Activated naive CD4-positive, alpha-beta T cell treated with Interleukin-2 at 50 U/mL for 16 hours (primary cell): ENCODE measurements at places on chromosomes 4 and X.

GRCh38 chrX:32483534-32484136 lies 727.7 kb downstream of the DMD start:
- DNase-seq: no peak

- DNase-seq: no peak
These were observed at the start of gene TKTL2 for GRCh38 chr4:163473576-163473975. TSS of gene TKTL2 (minus strand) at chr4:163473754. CDS start at chr4:163473734, 20 bp downstream.

GRCh38 chr4:7654550-7655445 lies 220.1 kb upstream of the PSAPL1 start:
- no peak for DNase-seq

DNA sequence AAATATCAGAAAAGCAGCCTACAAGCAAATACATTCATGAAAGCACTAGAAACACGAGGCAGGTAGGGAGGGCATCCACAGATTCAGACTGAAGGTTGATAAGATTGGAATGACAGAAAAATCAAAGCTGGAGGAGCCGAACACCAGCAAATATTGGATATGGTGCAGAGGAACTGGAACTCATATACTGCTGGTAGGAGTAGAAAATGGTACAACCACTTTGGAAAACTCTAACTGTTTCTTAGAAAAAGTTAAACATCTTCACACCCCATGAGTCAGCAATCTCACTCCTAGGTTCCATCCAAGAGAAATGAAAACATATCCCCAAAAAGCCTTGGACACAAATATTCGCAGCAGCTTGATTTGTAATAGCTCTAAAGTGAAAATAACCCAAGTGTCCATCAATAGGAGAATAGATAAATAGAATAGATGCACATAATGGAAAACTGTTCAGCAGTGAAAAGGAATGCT lies 27.1 kb downstream of the CD99L2 start:
- DNase-seq: no peak

GRCh38 chr4:118141240-118141639 lies 107.0 kb downstream of the NDST3 start:
- DNase-seq: no peak

- DNase-seq: no peak
These were observed 15.9 kb upstream of the UBE2D3 start for GRCh38 chr4:102843273-102843672.

- DNase-seq: no peak
These were observed 452.9 kb upstream of the AGA start for GRCh38 chr4:177895136-177895535.

DNA sequence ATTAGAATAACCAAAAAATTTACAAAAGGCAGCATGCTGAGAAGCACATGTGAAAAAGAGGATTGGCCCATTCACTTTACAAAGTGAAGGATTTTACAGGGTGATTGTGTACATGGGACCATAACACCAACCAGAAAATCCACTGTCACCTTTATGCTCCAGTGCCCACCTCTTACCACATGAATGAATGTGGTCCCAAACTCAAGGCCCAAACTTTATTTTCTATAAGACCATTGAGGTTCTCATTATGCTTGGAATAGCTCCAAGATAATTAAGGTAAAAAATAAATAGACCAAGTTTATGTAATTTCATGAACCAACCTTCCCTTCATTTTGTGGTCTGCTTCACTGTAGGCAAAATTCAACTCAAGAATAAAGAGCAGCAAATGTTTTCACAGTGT lies 24.3 kb upstream of the MYOZ2 start:
- no peak for DNase-seq

DNA sequence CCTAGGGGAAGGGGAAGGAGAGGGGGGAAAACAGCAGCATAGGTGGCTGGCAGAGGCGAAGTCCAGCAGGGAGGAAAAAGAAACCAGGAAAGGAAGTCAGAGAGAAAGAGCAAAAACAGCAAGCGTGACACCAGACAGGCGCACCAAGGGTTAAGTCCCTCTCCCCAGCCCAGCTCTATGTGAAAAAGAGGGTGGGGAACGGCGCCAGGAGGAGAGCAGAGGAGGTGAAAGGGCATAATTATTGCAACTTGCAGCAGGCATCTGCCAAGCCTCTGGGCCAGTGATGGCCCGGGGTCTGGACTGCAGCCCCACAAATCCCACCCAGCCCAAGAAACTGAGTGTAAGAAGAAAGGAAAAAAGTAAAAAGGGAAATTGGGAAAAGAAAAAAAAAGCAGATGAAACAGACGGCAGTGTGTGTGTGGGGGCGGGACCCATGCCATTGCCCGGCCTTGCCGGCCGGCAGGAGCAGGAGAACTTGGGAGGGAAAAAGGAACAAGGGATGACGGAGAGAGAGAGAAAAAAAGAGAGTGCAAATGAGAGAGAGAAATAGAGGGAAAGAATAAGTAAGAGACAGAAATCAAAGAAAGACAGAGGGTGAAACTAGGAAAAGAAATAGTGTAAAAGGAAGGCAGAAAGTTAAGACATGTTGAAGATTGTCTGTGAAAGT lies 14.1 kb upstream of the RHOXF2 start:
- no peak for DNase-seq

GRCh38 chr4:158527516-158527915 lies 5.8 kb downstream of the RXFP1 start:
- DNase-seq: no peak

DNA sequence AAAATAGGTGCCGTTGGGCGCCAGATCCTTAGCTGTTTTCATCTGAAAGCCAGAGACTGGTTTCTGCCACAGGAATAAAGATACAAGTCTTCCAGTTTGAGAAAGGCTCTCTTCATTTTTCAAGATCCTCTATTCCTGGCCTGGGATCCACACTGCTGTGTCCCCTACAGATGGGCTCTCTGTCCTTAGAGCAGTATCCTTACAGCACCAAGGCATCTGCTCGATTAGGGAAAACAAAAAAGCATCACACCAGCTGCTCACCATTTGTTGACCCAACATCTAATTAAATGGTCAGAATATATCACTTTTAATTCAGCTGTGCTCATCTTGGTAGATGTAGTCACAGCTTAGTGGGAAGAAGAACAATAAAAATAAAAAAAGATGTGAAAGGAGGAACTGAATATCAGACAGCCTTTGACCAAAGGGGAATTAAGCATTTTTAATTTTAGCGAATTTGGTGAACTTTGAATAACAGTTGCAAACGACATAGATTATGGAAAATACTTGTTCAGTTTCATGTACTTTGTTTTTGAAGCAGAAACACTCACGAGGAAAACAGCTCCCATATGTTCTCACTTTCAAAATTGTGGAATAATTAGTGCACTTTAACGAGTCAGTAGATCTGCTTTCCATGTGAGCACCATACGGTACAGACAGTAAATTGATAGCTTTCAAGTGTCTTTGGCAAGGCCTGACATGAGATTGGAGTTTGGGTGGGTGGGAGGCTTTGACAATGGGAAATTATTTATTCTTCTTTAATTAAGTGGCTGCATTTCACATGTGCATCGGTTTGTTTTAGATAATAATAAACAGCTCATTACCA lies 148.4 kb upstream of the CLNK start:
- no peak for DNase-seq

DNA sequence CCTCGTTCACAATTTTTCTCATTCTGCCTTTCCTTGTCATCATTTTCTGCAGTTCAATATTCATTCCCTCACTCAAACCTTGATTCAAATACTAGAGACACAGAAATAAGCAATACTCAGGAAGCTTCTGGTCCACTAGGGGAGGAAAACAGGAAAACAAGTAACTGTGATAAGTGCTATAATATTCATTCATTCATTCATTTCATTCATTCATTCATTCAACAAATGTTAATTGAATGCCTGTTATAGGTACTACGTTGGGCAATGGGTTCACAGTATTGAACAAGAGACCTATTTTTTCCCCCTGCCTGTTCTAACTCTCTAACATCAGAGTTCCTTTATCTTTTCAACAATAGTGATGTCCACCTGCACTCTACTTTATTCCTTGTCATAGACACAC lies 104.0 kb downstream of the HDAC8 start:
- DNase-seq: no peak

DNA sequence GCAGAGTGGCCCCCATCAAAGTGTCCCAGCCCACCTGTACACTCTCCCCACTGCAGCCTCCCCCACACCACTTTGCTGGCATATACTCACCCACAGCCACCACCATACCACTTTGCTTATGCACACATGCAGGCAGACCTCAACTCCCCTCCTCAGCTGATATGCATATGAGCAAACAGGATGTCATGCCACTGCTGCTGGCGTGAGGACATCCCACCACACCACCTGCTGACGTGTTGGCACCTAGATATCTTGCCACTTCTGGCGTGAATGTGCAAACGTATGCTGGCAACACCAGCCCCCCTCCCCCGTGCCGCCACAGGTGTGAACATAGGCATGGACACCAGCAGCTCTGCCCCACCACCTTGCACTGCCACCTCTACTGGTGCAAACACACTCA lies 22.4 kb upstream of the MAGEA8 start:
- DNase-seq: no peak

GRCh38 chr4:185101354-185101890 lies 41.6 kb upstream of the SLC25A4 start:
- no peak for DNase-seq

DNA sequence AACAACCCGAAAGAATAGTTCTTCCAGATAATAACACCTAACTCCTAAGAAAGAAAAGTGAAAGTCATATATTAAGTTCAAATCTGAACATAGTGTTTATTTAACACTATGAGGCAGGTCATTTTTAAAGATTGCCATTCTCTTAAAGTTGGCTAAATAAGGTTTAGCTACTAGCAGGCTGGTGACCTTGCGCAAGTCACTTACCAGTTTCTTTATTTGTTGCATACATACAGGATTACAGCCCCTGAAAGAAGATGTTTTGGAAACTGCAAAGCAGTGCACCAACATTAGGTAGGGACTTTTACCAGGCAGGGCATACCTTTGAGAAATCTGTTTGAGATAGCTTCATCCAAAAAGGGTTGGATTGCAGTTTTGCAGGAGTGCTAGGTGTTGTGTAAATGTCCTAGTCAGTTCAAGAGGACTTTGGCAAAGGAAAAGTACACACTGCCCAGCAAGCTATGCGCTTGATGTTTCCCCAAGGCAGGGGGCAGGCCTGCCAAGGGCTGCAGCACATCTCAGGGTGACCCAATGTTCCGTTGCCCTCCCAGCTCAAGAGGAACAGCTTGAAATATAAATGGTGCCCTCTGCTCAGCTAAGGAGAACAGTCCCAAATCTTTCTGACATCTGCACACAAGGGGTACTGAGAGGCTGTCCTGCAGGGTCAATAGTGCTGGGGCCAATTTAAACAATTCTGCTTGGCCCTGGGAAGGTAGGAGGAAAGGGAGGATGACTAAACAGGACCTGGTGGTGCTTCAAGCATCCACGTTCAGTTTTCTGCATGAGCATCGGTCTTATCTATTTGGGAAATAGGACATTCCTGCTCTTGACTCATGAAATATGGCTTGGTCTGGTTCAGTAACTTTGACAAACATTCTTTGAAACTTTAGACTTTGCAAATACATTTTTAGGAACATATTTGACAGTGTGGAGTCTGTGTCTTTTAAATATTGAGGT lies 130.8 kb downstream of the COL4A6 start:
- no peak for DNase-seq

DNA sequence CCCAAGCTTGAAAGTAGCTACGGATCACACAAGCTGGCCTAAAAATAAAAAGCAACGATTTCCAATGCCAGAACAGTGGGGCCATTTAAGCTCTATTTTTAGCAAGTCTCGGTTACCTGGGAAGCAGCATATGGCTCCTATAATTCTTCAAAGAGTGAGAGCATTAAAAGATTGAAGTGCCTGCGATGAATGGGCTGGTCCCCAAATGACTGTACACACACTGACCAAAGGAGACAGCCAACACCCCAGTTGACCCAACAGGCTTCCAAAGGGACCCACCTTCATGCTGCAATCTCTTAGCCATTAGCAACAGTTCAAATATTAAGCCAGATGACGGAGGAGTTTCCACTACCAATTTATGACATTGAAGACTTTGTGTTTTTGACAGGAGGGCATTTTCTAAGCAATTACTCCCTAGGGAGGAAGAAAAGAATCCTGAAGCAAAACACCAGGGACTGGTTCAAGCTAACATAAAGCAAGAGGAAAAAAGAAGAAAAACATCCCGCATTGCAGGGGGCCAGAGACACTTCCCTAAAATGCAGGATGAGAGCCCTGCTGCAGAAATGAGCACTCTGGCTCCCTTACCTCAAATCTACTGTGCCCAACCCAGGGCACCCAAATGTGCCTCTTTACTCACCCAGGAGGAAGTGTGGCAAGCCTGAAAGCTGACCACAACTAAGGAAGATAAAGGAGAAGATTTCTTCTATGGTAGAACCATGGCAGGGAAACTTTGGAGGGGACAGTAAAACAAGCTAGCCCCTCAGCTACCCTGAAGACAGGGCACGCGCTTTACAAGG lies 21.6 kb downstream of the SH3KBP1 start:
- DNase-seq: no peak

GRCh38 chr4:141307241-141307689 lies 86.6 kb downstream of the ZNF330 start:
- DNase-seq: peak; percentile 63

DNA sequence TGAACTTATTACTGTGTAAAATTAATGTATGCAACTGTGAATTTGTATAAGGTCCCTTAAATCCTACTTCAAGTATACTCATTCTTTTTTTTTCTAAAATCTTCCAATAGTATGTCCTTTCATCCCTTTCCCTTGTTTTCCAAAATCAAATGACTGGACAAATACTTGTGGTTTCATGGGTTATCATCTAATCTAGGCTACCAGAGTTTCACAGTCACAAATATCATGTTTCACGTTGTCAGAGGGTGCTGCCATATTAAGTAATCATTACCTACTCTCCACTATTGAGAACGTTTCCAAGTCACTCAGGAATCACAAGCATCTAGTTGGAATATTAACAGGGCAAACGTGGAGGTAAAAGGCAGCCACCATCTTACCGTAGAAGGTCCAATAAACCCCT lies 1235.0 kb upstream of the TENM3 start:
- DNase-seq: no peak

DNA sequence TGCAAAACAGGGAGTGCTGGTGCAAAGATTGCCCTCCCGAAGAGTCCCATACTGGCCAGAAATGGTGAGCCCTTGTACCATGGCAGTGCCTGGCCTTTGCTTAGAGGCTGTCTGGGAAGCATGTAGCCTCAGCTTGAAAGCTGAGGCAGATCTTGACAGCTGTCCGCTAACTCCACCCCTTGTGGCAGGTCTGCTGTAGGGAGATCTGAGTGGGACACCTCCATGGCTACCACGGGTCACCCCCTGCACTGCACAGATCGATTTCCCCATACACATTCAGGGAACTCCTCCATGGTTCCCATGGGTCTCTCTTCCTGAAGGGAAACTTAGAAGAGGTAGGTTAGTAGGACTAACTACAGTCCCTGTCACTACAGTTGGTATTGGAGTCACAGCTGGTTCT lies 6.1 kb upstream of the ACOT9 start:
- DNase-seq: no peak

DNA sequence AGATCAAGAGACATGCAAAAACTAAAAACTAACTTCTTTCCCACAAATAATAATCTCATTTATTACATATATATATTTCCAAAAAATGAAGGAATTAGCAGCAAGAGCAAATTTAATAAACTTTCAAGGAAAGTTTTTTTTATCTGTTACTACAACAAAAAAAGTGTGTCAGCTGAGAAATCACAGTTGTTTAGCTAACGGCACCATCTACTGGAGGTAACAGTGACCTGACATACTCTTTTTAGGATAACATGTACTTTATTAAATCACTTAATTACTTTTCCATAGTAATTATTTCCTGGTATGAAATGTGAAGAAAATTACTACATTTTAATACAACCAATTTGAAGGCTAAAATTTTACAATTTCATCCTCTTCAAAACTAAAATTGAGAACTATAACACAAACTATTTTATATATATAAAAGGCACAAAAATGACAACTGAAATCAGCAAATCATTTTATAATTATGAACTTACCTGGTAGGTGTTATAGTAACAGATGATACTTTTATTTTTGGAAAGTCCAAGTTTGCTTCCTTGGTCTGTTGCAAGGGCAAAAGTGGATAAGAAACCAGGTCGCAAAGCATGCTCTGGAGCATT lies 9.1 kb downstream of the LAMTOR3 start:
- DNase-seq: no peak
